T-helper 22 cell (primary cell): ENCODE measurements at places on chromosomes 16 and 17.

DNA sequence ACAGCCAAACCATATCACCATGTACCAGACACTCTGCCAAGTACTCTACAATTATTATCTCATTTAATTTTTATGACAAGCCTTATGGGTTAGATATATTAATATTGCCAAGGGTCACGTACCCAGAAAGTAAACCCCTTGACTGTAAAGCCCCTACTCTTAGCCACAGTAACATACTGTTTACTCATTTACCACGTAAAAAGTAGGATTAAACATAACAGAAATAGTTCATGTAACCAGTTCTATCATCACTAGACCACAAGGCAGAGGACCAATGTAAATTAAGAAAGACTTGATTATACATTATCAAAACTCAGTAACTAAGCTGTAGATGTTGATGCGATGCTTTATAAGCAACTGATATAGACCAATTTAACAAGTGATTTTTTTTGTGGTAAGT, 101.5 kb upstream of the CNTNAP4 start:
- no peak for DNase-seq

DNA sequence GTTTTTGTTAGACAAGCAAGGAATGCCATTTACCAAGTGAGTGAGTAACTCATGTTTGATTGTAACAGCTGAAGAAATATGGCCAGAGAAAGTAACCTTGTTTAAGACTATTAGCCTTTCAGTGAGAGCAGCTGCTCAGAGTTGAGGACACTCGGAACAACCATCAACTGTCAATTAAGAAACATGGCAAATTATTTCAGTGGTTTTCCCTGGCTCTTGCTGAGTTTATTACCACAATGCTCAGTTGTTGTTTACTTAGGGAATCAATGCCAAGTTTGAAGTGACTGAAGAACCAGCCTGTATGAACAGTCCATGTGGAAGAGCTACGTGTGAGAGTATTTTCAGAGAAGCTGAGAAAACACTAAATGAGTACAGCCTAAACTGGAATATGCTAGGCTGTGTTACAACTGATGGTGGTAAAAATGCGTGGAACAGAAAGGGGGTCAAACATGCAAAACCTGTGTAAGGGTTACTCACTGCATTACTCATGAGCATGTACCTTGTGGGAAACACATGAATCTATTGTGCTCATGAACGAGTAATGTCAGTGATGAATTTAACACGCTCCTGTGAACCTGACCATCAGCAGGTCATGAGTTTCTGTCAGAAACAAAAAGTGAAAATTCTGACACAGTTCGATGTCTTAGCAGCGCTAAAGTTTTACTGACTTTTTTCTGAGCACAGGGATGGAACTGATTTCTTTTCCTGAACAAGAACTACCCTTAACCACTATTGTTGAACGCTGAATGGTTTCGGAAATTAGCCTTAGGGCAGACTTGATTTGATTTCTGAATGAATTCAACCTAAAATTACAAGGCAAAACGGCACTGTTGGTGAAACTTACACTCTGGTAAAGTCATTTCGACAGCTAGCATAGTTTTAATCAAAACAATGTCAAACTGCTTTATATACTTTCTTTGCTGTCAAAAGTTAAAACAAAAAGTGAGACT, 33.5 kb downstream of the GNA13 start:
- DNase-seq: no peak

- DNase-seq: peak; percentile 82
Measured at GRCh38 chr17:18363101-18364049, at the start of gene SHMT1. TSS of gene SHMT1 (minus strand) at chr17:18363550. CDS start at chr17:18355981, 7,569 bp downstream.

DNA sequence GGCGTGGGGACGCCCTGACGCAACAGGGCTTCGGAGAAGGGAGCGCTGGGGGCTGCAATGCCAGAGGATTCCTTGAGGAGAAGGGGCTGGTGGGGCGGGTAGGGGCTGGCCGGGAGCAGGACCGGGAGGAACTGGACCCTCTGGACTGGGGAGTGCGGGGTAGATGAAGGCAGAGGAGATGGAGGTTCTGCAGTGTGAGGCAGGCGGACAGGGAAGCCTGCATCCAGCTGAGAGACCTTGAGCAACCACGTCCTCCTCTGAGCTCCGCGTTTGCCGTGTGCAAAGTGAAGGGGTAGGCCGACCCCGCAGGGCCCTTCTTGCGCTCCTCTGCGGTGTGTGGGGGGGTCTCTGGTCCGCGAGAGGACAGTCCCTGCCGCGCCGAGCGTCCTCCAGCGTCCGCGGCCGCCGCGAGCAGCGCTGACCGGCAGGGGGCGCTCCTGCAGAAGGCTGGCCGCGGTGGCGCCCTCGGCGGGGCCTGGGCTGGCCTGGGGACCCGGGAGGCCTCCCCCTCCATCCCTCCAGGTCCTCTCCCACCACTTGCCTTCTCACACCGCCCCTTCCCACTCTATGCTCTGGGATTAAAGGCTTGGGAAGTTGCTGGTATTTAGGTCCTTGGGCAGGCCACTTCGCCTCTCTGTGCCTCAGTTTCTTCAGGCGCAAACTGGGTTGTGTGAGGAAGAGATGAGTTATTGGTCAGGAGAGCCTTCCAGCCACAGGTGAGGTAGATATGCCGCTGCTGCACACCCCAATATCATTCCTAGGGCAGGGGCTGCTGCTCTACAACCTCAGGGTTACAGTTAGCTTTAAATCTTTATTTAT, 9.6 kb upstream of the WNT9B start:
- DNase-seq: no peak

- no peak for DNase-seq
Measured at GRCh38 chr17:76250141-76250540, 9.8 kb upstream of the RNF157 start.

DNA sequence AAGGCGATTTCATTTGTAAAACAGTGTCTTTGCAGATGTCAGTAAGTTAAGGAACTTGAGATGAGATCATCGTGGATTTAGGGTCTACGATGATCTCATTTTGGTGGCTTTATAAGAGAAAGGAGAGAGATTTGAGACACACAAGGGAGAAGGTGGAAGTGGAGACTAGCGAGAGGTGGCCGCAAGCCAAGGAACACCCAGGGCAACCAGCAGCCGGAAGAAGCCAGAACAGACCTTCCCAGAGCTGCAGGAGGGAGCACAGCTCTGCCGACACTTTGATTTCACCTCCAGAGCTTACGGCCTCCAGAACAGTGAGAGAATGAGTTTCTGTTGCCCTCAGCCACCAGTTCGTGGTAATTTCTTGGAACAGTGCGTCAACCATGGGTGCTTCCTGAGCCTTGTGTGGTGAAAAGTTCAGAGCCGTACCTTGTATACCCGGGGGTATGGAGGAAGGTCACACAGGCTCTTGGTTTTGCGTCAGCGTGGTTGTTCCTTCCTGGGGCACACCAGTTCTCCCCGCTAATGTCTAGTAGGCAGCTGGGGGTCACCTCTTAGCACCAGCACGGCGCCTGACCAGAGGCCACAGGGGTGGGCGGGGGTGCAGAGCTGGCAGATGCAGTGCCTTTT, 12.9 kb upstream of the SEC14L1 start:
- peak; percentile 63 for DNase-seq

GRCh38 chr17:12605222-12605621, 60.5 kb upstream of the MYOCD start:
- DNase-seq: no peak

DNA sequence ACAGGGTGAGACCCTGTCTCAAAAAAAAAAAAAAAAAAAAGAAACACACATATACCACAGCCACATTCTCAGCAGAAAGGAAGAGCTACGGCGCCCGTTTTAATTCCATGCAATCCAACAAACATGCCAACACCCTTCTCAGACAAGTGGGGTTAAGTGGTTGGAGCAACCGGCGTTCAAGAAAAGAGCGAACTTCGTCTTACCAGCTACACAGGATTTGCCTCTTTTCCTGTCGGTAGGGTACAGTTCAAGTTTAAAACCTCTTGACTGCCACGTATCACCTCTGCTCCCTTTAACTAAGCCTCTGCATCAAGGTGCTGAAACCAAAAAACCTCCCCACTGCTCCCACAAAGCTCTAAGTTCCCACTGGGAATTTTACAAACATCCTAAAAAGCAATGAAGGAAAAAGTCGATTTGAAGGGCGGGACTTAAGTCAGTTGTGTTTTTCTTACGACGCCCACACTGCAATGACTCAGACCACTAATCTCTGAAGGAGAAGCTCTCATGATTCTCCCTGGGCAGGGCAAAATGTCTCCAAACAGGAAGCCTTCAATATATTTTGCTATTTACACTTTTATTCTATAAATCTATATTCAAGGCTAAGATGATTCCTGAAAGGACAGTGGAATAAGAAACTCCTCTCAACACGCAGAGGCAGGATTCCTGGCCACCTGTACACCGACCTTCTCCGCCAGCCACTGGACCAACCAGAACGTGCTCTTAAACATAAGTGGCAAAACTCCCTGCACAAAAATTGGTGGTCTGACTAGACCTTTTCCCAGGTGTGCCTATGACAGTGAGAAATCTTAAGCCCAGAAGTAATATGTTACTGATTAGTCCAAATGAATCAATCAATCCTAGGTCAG, 18.8 kb downstream of the SRP68 start:
- DNase-seq: no peak

GRCh38 chr17:45223539-45224528, 2.1 kb downstream of the FMNL1 start:
- peak; percentile 47 for DNase-seq

GRCh38 chr16:1984347-1985225, 593 bp downstream of the GFER start:
- DNase-seq: no peak
